Lung (tissue), 17 donors: ENCODE measurements at places on chromosomes 5 and 9.

DNA sequence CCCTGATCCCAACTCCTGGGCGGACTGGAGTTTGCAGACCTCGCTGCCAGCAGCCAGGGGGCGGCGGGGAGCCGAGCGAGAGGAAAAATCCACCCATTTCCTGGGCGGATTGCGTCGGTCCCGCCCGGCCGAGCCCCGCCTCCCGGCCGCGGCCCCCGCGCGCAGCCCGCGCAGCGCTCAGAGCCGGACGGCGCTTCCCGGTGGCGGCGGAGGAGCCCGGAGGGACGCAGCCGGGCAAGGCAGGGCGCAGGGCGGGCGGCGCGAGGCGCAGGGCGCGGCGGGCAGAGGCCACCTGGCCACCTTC lies at the start of gene OLFM1:
Gene OLFM1 (plus strand): TSS at position 180 of the 304 bp plus-strand sequence. CDS start 322 bp downstream, outside the sequence.
- peak; percentile 78 for DNase-seq

GRCh38 chr5:104172976-104173375 lies 610.4 kb upstream of the NUDT12 start:
- DNase-seq: no peak

GRCh38 chr5:132229236-132229635 lies 1.6 kb upstream of the P4HA2 start:
- DNase-seq: no peak

DNA sequence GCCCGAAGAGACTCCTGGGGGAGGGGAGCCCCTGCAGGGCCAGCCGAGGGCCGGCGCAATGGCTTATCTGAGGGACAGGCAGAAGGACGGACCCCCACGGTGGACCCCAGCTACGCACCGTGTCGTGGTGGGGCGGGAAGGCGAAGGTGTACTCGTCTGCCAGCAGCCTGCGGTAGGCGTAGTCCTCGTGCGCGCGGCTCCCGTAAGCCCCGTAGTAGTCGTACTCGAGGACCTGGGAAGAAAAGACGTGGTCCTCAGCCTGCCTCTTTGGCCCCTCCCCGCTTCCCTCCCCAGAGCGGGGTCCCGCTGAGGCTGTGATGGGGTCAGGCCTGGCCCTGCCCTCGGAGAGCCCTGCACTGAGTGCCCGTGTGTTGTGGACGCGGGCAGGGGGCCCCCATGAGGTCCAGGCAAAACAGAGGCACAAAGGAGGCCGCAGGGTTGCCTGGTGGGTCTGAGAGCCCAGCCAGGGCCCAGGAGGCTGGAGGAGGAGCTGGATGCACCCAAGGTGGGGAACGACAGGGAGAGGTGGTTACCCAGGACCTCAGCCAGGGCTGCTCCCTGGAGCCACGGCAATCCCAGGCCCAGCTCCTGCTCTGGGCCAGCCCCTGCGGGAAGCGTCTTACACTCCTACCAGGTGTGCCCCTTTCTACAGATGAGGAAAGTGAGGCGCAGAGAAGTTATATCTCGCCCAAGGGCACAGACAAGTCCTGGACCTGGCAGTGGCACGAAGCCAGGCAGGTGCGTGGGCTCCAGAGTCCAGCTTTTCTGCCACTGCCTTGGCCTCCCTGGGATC lies 35.2 kb downstream of the SARDH start:
- DNase-seq: no peak

DNA sequence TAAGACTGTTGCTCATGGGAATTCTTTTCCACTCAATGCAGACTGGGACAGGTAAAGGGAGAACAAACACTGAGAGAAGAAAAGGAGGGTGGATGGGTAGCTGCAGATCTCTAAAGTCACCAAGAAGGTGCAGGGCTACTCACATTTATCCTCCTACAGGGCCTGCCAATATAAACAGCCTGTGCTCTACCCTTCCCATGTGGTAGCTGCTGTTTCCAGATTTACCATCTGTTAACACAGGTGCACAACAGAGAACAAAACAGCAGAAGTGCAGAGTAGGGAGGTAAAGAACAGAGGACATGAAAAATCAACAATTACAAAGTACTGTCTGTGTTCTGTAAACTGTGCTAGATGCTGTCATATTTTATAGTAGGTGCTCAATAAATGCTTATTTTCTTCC lies 26.0 kb downstream of the JAKMIP2 start:
- no peak for DNase-seq

DNA sequence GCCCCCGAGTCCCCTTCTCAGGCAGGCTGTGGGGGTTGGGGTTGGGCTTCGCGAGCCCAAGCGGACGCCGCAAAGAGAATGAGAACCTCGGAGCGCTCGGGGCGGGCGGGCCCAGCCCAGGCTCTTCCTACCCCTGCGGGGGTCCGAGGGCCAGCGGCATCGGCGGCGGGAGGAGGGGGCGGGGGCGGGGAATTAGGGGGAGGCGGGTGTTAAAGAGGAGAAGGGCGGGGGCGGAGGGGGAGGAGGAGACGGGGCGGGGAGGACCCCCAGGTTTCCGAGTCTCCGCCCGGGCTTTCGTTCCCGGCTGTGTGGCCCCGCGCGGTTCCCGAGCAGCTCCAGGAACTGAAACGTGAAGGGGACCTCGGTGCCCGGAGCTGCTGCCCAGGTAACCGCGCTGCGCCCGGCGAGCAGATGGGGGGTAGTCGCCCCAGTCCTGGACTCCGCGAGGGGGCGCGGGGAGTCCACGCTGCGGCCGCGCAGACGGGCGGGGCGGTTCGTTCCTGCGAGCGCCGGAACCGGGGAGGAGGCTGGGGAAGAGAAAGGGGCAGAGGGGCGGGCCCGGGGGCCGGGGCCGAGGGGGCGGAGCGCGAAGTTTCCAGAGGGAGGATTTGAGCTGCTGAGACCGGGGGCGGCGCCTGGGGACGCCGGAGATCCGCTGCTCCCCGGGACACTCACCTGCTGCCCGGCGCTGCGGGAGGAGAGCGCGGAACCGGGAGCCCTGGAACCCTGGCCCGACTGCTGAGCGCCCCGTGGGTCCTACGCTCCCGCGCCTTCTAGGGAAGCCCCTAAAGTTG lies 38.4 kb upstream of the PLEKHG4B start:
- DNase-seq: peak; percentile 64
